H7 (cell line): ENCODE measurements at places on chromosomes 7 and 10.
A peak's percentile ranks its signal among the peaks of the same experiment; 100 is the strongest.

DNA sequence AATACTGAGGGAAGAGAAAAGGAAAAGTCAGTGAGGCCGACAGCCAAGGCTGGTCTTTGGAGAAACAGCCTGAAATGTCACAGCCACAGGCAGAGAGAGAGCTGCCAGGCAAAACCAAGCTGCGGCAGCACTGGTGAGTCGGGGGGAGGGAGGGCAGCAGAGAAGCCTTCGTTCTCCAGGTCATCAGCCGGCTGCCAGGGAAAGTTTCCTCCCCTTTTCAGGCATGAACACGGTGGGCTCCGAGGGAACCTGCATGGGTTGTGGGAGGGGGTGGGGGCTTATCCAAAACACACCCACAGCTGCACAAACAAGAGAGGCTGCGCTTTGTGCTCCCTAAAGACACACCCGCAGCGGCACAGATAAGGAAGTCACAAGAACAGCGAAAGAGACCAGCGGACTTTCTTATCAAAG, 62.3 kb upstream of the NKX6-2 start:
- DNase-seq: peak; percentile 84

- peak; percentile 51 for DNase-seq
Observed at GRCh38 chr10:58385784-58386112, 538 bp downstream of the TFAM start.

DNA sequence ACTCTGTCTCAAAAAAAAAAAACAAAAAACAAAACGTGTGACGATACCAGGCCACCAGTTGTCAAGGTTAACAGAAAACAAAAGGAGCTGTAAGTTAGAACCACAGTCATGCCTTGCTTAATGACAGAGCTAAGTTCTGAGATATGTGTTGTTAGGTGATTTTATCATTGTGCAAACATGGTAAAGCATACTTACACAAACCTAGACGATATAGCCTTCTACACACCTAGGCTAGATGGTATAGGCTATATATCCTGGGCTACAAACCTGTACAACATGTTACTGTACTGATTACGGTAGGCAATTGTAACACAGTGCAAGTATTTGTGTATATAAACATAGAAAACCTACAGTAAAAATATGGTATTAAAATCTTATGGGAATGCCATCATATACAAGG, 564.2 kb downstream of the HTR7 start:
- no peak for DNase-seq

GRCh38 chr10:16105082-16105481, 244.8 kb upstream of the MINDY3 start:
- DNase-seq: no peak

GRCh38 chr7:120799813-120800475, 58.0 kb downstream of the TSPAN12 start:
- DNase-seq: no peak

DNA sequence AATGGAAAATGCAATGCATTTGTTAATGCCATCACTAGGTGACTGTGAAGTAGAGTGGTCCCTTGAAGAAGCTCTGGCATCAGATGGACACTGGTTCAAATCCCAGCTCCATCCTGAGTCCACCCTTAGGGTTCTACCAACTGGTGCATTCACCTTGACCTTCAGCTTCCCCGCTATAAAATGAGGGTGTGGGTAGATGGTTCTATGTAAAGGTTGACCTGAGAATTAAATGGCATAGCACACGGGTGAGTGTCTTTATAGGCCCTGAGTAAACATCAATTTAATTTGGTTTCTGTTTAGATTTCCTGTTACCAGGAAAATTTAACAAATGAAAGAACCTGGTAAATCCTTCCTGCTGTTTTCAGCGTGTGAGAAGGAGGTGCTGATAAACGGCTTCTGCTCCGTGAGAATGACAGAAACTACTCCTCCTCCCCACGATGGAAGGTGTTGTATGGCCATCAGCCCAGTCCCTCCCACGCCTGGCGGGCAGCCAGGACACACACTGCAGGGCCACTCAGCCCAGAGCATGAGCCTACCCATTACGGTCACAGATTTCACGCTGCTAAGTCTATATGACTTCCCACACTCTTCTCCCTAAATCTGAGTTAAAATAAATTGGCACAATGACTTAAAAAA, 210.1 kb downstream of the TNS3 start:
- DNase-seq: peak; percentile 71

DNA sequence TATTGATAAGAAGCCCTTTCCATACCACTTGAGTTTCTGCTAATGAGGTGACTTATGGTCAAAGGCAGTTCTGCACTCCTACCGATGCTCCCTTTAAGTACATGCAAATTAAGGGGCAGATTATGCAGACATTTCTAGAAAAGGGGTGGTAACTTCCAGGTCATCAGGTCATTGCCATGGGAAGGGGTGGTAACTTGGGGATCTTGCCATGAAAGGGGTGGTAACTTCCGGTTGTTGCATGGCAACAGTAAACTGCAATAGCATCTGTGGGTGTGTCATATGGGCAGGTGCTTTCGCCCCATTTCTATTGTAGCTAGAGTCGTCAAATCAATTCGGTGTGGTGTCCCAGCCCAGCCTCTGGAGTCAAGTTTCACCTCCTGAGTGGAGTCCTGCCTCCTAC, 150.9 kb downstream of the UBE2H start:
- DNase-seq: peak; percentile 62

DNA sequence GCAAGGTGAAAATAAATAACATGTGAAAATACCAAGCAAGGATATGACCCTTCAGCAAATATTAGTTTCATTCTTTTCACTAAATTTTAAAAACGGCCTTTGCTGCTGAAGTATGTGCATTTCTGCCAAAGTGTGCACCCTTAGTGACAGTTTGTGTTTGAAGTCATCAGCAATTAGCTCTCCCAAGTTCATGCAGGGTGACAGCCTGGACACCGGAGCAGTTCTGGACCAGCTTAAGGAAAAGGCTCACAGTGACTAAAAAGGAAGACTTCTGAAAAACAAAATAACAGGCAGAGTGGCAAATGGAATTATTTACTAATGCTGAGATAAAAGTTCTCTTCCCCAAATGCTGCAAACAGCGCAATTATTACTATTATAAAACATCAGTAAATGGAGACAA, 69.3 kb upstream of the NEBL start:
- DNase-seq: no peak

GRCh38 chr10:43327986-43328385, 43.5 kb upstream of the FXYD4 start:
- no peak for DNase-seq

- peak; percentile 90 for DNase-seq
Observed at GRCh38 chr7:55571511-55572377, 558 bp downstream of the VOPP1 start.

DNA sequence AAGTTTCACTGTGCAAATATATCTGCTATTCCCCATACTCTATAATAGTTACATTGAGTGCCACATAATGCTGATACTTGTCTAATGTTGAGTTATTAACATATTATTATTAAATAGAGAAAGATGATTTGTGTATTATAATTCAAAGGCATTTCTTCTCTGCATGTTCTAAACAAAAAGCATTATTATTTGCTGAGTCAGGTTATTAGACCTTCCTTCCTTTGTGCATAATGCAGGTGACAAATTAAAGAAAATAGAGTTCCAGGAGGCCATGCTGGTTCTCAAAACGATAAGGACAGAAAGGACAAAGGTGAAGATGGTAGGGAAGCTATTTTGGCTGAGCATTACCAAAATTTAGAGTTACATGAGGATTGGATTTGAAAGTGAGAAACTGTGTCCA, 85.4 kb upstream of the CYP2C9 start:
- DNase-seq: no peak

DNA sequence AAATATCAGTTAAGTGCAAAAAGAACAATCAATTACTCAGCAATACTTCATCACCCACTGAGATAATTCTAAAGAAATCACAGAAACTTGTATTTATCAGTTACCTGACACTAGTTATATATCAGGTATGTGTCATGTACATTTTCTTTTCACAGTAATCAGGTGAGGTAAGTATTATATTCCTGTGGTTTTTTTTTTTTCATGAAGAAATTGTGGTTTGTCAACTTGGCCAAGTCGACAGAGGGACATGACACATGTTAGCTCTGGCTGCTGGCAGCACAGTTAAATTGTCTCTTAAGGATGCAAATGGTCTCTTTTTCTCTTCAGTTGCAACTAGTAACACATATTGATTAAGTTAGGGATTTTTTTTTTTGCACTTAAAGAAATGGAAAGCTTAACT, 13.7 kb upstream of the GPR141 start:
- no peak for DNase-seq

GRCh38 chr7:95725205-95725604, 47.1 kb upstream of the DYNC1I1 start:
- peak; percentile 16 for DNase-seq

GRCh38 chr10:77770868-77771175, 133.2 kb upstream of the KCNMA1 start:
- DNase-seq: no peak

- DNase-seq: no peak
Observed at GRCh38 chr10:36183056-36183455, 541.0 kb upstream of the FZD8 start.

DNA sequence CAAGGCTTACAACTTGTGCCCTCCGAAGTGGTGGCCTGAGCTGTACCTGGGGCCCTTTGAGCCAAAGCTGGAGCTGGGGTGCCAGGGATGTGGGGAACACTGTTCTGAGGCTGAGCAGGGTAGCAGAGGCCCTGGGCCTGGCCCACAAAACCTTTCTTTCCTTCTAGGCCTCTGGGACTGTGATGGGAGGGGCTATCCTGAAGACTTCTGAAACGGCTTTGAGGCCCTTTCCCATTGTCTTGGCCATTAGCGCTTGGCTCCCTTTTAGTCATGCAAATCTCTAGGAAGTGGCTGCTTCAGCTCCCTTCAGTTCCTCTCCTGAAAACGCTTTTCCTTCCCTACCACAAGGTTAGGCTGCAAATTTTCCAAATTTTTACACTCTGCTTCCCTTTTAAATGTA, 16.8 kb upstream of the CRYGN start:
- peak; percentile 70 for DNase-seq

- DNase-seq: no peak
Observed at GRCh38 chr7:150586785-150587152, 19.6 kb downstream of the GIMAP4 start.
